Renal pelvis (tissue), 12 donors: ENCODE measurements at places on chromosomes 6 and 20.

DNA sequence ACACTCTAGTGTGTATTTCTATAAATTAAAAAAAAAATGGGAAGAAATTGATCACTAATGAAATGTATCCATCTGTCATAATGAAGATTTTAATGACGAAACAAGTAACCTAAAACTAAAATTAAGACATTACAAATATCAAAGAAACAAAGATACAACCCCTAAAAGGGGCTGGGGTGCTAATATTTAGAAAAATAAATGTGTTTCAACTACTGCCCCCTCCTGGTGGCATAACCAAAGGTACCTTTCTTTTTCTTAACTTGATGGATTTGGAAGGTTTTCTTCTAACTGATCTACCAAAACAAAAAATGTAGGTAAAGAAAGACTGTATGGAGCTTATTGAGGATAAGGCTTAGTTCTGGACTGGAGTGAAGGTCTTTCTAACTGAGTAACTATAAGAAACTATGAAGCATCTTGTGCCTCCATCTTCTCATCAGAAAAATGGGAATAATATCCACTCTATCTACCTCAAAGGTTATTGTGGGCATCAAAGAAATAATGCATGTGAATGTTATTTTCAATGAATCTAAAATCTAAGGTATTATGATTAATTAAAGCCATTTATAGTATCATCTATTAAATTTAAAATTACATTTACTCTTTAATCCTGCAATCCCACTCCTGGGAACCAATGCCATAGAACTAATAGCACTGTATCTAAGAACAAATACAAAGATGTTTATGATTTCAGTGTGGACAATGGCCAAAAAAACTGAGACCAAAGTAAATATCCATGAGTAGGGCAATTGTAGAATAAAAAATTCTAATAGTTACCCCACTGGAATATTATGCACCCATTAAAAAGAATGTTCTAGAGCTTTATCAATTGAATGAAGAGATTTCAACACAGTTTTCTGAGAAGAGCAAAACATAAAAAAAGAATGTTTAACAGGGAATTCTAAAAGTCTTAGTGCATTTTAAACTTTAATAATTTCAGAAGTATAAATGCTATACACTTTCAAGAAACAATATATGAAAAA, 117.2 kb downstream of the BACH2 start:
- no peak for DNase-seq

GRCh38 chr6:32397252-32397920, 9.6 kb downstream of the BTNL2 start:
- no peak for DNase-seq

DNA sequence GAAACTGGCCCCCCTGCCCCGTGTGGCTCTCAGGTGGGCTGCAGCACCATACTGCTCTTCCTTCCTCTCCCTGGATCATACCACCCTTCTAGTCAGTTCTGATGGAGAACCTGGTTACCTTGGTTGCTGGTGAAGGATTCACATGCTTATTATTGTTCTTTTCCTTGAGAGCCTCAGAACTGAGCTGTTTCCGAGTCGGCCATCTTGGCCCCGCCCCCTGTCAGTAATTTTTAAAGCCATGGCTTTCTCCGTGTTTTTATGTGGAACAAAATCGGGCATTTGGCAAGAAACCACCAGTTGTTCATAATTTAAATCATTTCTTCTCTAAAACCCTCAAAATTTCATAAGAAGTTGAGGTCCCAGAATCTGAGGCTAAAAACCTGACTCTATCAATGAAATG, 493.8 kb downstream of the NKAIN2 start:
- no peak for DNase-seq

DNA sequence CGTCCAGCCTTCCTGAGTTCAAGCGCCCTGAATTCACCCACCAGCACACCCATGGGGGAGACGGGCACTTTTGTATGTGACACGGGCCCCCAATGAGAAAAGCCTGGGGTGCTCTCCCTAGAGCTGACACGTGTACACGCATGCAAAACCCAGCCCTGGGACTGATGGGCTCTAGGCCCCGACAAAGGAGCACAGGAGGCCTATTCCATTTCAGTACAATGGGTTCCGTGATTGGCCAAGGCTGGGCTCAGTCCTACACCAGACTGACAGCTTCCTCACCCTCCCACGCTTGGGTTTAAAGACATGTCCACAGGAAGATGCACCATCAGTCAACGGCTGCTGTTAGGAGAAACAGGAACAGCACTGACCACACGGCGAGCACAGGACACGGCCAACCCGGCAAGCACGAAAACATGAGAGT, 8.8 kb downstream of the ZBTB46 start:
- peak; percentile 77 for DNase-seq

GRCh38 chr6:33709605-33710295, 1.8 kb downstream of the UQCC2 start:
- DNase-seq = no peak

DNA sequence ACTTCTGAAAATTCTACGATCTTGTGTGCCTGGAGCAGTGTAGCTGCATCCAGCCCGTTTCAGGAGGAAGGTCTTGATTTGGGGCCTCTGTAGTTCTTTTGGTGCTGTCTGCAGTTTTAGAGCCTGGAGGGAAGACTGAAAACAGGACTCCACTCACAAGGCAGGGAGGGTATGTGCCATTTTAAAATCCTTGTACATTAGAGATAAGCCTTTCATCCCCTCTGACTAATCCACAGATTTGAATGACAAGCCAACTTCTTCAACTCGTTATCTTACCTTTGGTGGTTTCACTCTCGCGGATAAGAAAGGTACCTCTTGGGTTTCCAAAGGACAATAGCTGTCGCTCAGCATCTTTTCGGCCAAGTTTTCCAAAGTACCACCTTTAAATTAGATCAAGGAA, 98.0 kb upstream of the TRAF3IP2 start:
- DNase-seq = no peak

GRCh38 chr6:165793287-165793825, 130.3 kb upstream of the PDE10A start:
- no peak for DNase-seq

DNA sequence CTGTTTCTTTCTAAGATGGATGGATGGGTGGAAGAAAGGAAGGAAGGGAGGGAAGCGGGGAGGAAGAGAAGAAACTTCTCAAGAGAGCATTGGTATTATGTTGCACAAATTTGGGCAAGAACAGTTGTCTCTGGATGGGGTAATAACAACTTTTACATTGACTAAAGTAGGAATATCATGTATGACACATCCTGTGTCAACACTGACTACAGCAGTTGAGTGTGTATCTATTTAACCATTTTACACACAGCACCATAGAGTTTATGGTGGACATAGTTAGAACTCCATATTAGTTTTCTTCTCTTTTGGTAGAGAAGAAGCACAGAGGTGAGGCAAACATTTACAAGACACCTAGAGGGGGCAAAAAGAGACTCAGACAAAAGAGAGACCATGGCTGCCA, 44.2 kb upstream of the RNF146 start:
- DNase-seq = no peak

DNA sequence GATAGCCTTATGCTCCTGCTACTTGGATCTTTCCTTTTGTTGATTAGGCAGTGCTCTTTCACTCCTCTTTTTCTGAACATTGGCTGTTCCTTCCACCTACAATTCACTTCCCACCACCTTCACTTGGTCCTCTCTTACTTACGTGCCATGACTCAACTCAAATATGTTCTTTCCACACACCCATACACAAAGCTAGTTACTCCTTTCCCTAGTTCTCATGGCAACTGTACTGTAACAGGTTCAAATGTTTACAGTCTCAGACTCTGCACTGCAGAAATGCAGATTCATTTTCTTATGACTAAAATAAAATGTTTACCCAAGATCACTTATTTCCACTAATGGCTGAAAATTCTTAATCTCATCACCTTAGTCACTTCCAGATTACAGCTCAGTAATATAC, 174.0 kb upstream of the TSHZ2 start:
- DNase-seq = no peak

DNA sequence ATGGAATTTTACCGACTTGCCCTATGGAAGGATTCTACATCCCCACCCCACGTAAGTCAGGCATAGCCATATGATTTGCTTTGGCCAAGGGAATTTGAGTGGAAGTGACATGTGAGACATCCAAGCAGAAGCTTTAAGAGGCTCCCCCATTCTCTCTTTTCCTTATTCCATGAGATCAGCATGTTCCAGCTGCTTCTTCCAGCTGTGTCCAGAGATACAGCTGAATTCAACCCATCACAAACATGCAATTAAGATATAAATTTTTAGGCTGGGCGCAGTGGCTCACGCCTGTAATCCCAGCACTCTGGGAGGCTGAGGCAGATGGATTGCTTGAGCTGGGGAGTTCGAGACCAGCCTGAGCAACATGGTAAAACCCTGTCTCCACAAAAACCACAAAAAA, 16.0 kb upstream of the YWHAB start:
- no peak for DNase-seq

- no peak for DNase-seq
Observed at GRCh38 chr20:23273776-23274175, 76.8 kb upstream of the NXT1 start.

DNA sequence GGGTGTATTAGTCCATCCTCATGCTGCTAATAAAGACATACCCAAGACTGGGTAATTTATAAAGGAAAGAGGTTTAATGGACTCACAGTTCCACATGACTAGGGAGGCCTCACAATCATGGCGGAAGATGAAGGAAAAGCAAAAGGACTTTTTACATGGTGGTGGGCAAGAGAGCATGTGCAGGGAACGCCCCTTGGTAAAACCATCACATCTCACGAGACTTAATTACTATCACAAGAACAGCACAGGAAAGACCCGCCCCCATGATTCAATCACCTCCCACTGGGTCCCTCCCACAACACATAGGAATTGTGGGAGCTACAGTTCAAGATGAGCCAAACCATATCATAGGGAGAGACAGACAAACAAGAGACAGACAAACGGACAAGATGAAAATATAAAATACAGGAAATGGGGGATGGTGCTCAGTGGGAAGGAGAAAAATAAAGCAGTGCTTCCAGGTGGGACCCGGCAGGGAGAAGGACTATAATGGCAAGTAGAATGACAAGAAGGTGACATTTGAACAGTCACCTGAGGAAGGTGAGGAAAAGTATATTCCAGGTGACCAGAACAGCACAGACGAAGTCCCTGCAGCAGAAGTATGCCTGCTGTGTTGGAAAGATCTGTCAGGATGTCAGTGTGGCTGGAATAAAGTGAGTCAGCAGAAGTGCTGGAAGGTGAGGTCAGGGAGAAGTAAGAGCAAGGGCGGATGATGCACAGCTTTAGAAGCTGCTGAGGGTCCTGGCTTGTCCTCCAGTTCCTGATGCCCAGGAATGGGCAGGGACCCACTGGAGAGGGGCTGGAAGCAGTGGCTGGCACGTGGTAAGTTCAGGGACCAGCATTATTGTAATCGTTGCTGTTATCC, 61.1 kb downstream of the SLC2A10 start:
- DNase-seq = no peak

- DNase-seq = peak; percentile 28
Observed at GRCh38 chr6:105428342-105428957, 25.6 kb upstream of the PREP start.

DNA sequence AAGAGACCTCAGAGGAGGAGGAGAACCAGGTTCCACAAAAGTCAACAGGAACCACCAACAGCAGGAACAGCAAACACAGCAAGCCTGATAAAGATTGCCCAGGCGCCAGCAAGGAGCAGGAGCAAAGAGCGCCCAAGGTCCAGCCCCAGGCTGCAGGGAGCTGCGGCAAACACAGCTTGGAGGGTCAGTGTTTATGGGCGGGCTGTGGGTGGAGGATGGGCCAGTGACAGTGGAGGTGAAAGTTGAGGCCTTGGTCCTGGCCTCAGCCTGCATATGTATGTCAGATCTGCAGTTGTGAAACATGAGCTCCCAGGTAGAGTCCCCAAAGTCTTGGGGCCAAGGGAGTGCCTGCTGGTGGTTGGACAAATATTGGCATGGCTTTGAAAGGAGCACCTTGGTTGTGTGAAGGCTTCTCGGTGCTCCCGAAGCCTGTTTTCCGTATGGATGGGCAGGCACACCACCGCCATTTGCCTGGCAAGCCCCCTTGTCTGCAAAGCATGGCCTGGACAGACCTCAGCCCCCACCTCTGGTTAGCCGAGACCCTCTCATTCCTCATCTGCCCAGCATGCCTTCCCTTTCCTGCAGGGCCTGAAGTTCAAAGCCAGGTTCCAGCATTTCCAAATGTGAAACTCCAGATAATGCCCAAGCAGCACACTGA, 2.0 kb upstream of the CAPN11 start:
- no peak for DNase-seq

DNA sequence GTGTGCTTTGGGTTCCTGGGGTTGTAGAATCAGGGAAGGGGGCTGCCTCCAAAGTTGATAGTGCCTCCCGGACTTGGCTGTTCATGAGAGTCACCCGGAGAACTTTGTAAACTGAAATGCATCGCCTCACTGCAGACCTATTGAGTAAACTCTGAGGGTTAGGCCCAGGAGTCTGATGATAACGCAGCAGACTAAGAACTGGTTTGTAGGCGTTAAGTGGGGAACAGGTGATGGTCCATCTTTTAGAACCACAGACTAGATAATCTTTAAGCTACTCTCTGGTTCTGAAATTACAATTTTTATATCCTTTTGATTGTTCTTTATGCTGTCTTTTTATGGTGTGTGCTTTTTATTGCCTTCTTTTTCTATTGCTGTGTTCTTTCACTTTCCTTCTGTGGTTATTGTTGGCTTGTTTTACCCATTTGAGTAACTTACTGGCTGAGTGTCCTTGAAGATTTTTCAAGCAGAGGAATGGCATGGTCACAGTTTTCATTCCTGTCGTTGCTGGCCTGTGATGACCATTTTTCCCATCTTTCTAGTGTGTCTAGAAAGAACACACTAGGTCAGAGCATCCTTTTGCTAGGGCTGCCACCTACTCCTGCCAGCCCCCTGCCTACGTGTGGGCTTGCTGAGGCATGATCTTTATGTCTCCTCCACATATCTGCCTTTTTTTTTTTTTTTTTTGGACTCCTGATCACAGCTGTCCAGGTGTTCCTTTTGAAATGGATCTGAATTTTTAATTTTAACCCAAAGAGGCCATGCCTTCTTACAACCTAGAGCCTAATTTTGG, 30.9 kb downstream of the LRRC1 start:
- DNase-seq = no peak

- no peak for DNase-seq
Observed at GRCh38 chr20:12798286-12798685, 210.5 kb upstream of the SPTLC3 start.

DNA sequence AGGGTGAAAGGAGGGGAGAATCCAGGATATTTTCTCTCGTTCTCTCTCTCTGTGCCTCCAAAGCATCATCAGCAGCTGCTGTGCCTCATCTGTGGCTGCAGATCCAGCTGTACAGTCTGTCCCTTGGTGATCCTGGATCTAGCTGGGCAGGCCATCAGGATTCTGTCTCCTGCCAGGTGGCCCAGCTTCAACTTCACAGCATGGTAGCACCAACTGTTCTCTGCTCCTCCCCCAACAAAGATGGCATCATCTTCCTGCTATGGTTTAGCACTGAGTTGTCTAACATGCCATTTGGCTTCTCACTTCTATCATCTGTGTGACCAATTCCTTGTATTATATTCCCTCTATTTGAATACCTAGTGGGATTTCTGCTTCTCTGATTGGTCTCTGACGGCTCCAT, 28.6 kb upstream of the ARFGEF2 start:
- DNase-seq = no peak

GRCh38 chr6:47865206-47865605, 83.4 kb downstream of the OPN5 start:
- DNase-seq = no peak
